ENCODE measurements at places on chromosomes 3 and 15.

DNA sequence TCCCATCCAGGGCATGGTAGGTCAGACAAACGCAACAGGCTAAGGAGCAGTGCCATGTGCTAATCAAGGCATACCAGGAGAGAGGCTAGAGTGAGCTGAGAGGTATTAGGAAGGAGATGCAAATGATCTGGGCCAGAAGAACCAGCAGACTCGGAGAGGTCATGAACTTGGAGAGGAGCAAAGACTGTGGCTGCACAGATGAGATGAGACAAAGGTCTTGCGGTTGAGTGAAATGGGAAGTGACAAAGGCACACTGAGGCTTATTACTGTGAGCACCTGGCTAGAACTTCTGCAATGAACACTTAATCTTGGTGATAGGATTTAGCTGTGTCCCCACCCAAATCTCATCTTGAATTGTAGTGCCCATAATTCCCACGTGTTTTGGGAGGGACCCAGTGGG lies 380.2 kb downstream of the ULK4 start:
- no peak for DNase-seq

GRCh38 chr3:14429237-14429636 lies 26.8 kb downstream of the SLC6A6 start:
- DNase-seq = no peak

DNA sequence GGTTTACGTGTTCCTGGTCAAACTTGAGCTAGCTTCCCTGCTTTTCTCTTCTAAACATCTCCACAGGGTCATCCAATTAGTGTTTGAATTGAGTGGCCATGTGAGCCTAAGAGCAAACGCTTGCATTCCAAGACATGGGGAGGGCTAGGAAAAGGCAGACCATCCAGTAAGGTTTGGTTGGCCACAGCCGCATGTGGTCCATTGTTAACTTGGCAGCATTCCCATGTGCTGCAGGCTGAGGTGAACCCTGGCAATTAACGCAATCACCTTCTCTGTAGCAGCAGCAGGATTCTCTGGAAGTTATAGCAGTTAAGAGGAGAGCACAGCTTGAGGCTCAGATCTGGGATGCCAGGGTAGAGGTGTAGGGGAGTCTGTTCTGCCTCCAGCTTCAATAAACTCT lies 502.2 kb upstream of the LMCD1 start:
- DNase-seq = no peak

DNA sequence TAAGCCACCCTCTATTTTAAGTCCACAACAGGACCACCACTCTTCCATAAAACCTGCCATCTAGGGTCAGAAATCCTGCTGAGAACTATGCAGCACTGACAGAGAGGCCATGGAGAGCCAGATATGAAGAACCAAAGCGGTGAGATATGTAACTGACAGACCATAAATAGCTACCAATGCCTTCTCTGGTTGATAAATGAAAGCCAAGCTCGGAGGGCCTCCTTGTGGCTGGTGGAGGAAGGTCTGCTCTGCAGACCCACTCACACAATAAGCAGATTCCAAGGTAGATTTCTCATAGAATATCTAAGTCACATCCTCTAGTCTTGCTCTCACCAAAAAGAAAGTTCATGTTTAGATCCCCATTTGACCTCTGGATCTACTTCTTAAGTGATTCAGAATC lies 38.9 kb downstream of the RYK start:
- DNase-seq = no peak
